ENCODE measurements at places on chromosomes 7 and 10.
A peak's percentile ranks its signal among the peaks of the same experiment; 100 is the strongest.

DNA sequence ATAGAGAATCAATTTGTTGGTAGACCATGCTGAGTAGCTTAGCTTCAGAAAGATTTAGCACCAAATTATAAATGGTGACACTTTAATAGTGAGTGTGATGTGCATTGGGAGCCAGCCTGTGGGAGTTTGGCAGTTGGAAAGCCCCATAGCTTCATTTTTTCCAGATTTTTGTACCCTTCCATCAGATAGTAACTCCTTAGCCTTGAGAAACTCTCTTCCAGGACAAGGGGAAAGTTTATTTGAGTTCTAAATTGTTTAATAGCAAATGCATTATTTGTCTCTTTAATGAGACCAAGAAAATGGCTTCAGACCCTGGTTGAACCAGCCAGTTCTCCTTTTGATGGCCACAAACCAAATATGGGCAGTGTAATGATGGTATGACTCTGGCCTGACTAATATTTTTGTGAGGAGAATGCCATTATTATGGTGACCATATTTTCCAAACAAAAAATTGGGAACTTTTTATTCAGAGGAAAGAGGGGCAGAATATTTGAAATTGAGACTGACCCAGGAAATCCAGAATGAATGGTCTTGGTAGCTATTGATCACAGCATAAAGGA is 49.8 kb downstream of the PLCE1 start:
- DNase-seq: no peak

DNA sequence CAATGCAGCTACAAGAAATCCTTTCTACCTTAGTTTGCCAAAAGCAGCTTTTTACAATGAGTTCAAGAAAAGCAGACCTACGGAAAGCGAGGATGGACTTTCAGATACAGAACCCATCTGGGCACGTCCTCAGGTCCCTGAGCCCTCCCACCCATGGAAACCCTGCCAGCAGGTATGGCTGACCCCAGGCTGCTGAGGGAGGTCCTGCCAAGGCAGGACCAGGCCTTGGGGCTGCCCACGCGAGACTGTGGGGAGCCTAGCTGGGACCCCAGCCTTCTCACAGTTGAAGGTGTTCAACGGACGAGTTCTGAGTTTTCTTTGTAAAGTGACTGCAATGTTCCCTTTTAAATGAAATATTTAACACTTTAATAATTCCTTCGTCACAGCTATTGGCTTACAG is 245.0 kb downstream of the MGMT start:
- DNase-seq: no peak

- DNase-seq: no peak
Observed at GRCh38 chr10:71889388-71889987, 38.4 kb upstream of the PSAP start.

GRCh38 chr7:24707988-24708615 is 49.2 kb downstream of the GSDME start:
- DNase-seq: no peak

DNA sequence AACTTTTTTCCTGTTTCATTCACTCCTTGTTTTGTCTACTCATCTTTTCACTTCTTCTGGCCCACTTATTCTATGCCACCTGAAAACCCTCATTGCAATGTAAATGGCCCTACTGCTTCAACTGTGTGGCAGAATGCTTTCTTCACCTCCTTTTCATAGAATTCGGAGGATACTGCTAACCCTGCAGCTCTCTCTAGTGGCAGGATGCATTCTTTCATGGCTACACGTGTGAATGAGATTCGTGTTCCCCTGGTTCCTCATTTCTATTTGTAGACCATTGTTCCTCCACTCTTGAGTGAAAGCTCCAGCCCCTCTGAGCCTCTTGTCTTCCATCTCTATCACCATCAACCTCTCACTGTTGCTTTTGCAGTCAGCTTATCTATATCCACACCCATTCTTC is 20.9 kb upstream of the CYP26C1 start:
- no peak for DNase-seq

- DNase-seq: no peak
Observed at GRCh38 chr7:93354815-93355214, 122.6 kb downstream of the VPS50 start.

- no peak for DNase-seq
Observed at GRCh38 chr10:48582970-48583369, 21.9 kb downstream of the ARHGAP22 start.

DNA sequence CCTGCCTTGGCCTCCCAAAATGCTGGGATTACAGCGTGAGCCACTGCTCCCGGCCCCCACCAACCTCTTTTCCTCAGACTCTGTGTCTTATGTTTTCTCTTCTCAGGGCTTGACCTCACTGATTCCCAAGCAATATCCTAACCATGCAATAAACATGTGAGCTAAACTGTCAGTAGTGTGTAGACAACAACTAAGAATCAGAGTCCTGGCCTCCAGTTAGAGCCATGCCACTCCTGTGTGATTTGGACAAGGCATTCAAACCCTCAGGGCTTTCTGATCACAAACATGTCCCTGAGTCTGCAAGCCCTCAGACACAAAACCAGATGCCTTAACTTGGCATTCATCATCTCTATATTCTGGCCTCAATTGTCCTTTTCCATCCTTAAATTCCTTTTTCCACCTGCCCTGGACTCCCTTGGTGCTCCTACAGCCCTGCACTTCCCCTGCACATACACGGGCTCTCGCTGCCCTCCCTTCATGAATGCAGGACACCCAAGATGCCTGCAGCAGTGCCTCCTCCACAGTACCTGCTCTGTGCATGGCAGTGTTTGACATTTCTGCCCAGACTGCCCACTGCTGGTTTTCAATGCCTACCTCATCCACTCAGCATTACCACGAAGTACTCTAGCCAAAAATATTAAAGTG is 142.8 kb downstream of the CYP26A1 start:
- no peak for DNase-seq

GRCh38 chr10:111756217-111757061 is 427.1 kb downstream of the GPAM start:
- no peak for DNase-seq

DNA sequence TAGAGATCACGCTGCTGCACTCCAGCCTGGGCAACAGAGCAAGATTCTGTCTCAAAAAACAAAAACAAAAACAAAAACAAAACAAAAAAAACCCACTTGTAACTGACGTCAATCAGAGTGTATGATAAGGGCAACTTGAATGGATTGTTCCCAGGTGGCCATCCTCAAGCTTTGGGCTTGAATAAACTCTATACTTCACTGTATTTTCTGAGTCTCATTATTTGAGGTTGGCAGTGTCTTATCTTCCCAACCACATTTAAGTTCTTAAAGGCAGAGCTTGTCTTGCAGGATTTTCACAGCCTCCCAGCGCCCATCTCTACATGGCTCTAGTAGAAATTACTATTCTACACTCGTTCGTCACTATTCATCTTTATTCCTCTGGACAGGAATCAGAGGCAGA is 5.1 kb upstream of the OAT start:
- DNase-seq: no peak

GRCh38 chr10:70985824-70986622 is 97.7 kb upstream of the PCBD1 start:
- DNase-seq: no peak

- no peak for DNase-seq
Observed at GRCh38 chr7:50939021-50939420, 156.3 kb upstream of the GRB10 start.

- no peak for DNase-seq
Observed at GRCh38 chr7:43878867-43879266, 9.6 kb upstream of the MRPS24 start.

DNA sequence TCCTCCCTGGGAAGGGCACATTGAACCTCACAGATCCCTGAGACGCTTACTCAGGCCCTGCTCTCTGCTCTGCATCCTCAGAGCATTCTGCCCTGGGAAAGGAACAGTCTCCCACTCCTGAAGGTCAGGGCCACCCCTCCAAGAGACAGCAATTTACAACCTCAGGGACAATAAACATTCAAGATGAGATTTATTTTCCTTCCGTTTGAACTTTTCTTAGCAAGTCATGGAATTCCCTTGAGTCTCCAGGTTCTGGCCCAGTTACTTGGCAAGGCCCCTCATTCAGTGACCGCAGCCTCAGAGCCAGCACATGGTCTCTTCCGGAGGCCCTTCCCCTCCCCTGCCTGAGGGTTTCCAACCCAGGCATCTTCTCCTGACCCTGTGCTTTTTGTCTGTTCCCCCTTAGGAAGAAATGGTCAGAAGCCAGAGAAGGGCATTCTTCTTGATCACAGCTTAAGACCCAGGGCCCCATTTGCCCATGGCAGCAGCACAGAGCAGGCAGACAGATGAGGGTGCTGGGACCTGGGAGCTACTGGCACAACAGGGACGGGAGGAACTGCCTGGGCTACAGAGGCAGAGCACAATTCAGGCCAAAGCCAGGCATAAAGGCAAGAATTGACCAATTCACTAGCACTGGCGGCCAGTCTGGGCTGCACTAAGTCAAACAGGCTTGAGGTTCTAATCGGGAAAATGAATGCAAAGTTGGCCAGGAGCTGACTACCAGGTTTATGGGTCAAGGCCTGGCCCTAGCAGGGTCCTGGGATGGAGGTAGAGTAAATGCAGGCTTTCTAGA is 56.7 kb downstream of the VSTM4 start:
- DNase-seq: no peak

DNA sequence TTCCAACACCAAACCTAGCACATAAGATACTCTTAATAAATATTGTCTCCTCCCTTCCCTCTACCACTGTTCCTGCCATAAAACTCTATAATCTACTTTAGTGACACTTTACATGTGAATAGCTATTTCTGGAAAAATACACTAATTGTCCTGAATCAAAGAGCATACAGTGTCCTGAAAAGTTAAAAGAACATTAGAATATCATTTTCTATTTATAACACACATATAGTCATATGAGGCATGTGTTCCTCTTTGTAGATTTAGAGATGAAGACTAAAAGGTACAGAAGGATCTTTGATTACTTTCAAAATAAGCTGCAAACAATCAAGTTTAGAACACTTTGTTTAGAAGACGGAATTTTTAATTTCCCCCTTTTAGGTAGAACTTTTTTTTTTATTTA is 13.6 kb downstream of the NCOA4 start:
- no peak for DNase-seq

GRCh38 chr10:101067356-101068083 is 5.7 kb downstream of the KAZALD1 start:
- DNase-seq: peak; percentile 69

GRCh38 chr7:33044986-33045385 is 17.6 kb downstream of the NT5C3A start:
- no peak for DNase-seq

- no peak for DNase-seq
Observed at GRCh38 chr7:38245409-38245977, 27.9 kb downstream of the TARP start.

DNA sequence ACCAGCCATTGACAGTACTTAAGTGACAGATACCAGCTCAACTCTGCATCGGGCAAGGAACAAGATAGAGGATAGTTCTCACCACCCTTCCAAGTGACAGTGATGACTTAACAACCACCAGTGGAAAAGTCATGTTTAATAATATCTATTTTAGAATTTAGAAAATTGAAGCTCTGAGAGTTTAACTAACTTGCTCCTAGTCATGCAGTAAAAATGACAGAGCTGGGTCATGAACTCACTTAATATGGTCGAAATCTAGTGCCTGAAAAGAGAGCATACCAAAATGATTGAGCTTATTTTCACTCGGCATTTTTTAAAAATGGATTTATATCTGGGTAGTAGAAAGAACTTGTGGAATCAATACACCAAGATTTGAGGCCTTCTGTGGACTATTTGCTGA is 367.8 kb upstream of the IGFBP3 start:
- DNase-seq: no peak

DNA sequence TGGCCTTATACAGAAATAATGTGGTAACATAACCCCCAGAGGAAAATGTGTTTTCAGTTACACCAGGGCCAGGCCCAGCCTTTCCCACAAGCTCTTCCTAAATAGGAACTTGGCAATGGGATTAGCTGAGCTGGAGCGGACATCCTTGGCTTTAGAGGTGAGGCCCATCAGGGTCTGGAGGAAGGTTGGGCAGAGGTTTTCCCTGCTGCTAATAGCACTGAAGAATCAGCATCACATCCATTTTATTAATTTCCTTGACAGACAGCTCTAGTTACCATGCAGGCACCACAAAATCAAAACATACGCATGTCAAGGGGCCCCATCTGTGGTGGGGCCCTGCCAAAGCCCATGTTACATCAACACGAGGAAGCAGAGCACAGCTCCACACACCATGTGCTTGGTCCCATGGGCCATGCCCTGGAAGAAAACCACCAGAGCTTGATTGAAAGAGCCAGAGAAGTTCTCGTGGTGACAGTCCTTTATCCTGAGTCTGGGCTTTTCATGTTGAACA is 566.6 kb downstream of the KCNMA1 start:
- DNase-seq: no peak

DNA sequence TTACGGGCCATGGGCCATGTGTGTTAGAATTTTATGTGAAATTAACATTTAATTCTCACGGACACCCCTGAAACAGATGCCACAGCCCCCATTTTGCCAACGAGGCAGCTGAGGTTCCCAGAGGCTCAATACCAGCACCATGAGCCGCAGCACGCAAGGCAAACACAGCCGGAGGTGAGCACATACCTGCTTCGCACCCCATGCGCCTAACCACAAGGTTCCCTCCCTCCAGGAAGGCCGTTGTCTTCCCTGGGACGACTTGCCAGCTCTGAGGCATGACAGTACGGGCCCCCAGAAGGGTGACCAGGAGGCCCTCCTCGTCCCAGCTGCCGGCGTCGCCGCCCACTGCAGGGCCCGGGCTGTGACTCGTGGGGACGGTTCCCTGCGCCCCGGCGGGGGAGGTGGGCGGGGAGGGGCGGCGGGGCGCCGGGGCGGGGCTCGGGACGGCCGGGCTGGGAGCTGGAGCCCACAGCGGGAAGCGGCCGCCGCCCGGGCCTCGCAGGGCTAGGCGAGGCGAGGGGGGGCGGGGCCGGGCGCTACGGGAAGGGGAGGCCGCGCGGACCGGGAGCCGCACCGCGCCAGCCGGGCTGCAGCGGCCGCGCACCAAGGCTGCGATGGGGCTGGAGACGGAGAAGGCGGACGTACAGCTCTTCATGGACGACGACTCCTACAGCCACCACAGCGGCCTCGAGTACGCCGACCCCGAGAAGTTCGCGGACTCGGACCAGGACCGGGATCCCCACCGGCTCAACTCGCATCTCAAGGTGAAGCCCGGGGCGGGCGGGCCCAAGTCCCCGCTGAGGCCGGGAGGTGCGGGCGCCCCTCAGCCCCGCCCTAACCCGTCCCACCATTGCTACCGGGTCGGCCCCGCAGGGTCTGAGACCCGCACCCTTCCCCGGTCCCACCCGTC is at the start of gene CAV2:
Gene CAV2, plus strand, starts transcription at position 571 of the 910 bp plus-strand sequence. Its CDS starts 44 bp downstream, at position 615.
- DNase-seq: no peak

DNA sequence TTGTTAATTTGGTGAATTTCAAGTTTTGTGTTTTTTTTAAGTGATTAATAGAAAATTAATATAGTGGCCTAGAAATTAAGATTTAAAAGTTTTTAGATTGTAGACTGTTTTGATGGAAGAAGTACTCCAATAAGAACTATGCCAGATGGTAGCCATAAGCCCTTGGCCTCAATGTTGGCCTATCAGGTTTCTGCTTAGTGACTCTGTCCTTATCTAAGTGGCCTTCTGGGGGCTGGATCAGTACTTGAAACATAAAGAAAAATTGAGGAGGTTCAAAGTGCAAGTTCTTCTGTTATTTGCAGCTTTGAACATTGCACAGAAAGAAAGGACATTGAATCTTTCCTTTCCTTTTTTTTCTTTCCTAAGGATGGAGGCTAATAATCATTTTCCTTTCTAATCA is 9.9 kb downstream of the CCDC126 start:
- DNase-seq: no peak

GRCh38 chr7:134473861-134474291 is 15.0 kb upstream of the AKR1B1 start:
- DNase-seq: no peak

All from activated CD4-positive, alpha-beta T cell treated with anti-CD3 and anti-CD28 coated beads, Interleukin-2, amount 50 U/mL, for 4 hours (primary cell).